ENCODE measurements at places on chromosomes 12 and 14. TPM values are rescaled to one million over a fixed set of nuclear protein-coding genes. Genes with fewer than 3 reads are reported as not detected.

OASL gene
- 0.56 TPM for total RNA-seq

C12orf54 gene
- not detected for total RNA-seq

INSM2 gene
- not detected for total RNA-seq

GALNT16 gene
- 2.5 TPM for total RNA-seq

CREBL2 gene
- 29.5 TPM for total RNA-seq

ERP27 gene
- 0.19 TPM for total RNA-seq

CABP1 gene
- total RNA-seq, result 16.1 TPM

ART4 gene
- 7.9 TPM for total RNA-seq

MYO1H gene
- not detected for total RNA-seq

PRPH gene
- total RNA-seq, result under 0.01 TPM

AQP5 gene
- not detected for total RNA-seq

TAS2R20 gene
- 1.2 TPM for total RNA-seq

ANKS1B gene
- 0.38 TPM for total RNA-seq

RBM23 gene
- total RNA-seq, result 53.1 TPM

LRP1 gene
- total RNA-seq, result 326 TPM

APOF gene
- total RNA-seq, result not detected

KRT6C gene
- total RNA-seq, result not detected

CPNE8 gene
- total RNA-seq, result 17.3 TPM

LRP6 gene
- 40.5 TPM for total RNA-seq

KRT78 gene
- total RNA-seq, result not detected

PELI2 gene
- total RNA-seq, result 3.8 TPM

OLR1 gene
- 1.2 TPM for total RNA-seq

PMCH gene
- total RNA-seq, result not detected

FMNL3 gene
- total RNA-seq, result 48.5 TPM

ACOT4 gene
- 1.4 TPM for total RNA-seq

DLK1 gene
- not detected for total RNA-seq

PPP1R1A gene
- not detected for total RNA-seq

CCDC184 gene
- 0.96 TPM for total RNA-seq

CCDC197 gene
- not detected for total RNA-seq

Data from regular cardiac myocyte (primary cell).